KBM-7 (cell line): ENCODE measurements at places on chromosomes 11 and 22.

GRCh38 chr11:97738751-97739150 is 1282.0 kb upstream of the CNTN5 start:
- DNase-seq = no peak

- no peak for DNase-seq
These were observed 5.5 kb downstream of the TCIRG1 start for GRCh38 chr11:68044145-68044813.

GRCh38 chr22:43243324-43243723 is 56.4 kb upstream of the TTLL12 start:
- DNase-seq = no peak

GRCh38 chr22:23067023-23067650 is 3.2 kb upstream of the GNAZ start:
- no peak for DNase-seq

DNA sequence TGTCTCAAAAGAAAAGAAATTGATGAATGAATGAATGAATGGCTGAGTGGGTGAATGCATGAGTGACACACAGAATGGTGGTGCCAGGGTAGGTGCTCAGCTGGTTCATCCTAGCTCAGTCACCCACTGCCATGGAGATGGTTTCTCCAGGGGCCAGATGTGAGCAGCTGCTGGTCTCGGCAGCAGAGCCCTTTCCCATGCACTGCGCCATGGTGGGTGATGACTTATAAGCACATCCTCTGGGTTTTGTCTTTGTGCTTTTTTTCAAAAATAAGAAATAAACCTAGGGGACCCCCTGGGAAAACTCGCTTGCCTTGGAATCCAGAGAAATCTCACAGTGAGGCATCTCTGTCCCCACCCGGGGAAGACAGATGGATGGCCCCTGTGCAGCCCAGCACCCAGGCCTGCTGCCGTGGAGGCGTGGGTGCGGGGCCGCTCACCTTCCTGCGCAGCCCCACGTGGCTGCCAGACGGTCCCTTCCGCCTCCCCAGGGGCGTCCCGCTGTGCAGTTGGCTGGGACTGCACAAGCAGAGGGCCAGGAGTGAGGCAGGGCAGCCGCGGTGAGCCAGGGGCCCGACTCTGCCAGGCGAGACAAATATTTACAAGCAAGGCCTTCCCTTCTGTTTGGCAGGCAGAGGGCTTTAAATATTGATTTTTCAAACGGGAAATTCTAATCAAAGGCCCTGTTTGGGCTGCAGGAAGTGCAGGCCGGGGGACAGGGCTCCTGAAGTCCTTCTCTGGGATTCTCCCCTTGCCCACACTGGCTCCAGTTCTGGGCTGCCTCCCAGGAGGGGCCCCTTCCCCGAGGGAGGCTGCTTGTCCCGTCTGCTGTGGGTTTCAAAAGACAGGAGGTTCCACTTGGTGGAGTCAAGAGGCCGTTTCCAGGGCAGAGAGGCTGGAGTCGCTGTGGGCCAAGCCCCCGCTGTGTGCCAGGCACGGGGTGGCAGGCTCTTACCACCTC is 24.3 kb downstream of the MPPED1 start:
- no peak for DNase-seq

DNA sequence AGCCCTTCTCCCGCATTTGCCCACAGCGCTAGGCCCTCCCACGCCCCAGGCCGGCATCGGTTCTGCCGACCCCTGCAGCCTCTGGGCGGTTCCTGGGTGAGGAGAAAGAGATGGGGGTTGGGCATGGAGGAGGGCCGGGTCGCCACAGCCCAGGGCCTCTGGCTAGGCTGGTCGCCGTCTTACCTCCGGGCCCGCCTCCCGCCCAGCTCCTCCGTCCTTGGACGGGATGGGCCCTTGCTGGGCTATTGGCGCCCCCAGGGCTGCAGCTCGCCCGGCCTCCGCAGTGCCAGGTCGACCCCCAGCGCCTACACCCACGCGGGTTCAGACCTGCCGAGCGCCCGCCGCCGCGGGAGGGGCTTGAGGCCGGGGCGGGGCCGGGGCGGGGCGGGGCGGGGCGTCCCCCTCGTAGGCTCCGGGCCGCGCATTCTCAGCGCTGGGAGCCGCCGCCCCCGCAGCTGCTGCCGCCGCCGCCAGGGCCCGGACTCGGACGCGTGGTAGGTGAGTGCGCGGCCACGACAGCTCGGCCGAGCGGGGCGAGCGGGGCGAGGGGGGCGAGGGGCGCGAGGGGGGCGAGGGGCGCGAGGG is at the start of gene CD151:
TSS of gene CD151 (plus strand) at position 424 of the 585 bp plus-strand sequence. CDS start 3,118 bp downstream, outside the sequence.
- peak; percentile 59 for DNase-seq

DNA sequence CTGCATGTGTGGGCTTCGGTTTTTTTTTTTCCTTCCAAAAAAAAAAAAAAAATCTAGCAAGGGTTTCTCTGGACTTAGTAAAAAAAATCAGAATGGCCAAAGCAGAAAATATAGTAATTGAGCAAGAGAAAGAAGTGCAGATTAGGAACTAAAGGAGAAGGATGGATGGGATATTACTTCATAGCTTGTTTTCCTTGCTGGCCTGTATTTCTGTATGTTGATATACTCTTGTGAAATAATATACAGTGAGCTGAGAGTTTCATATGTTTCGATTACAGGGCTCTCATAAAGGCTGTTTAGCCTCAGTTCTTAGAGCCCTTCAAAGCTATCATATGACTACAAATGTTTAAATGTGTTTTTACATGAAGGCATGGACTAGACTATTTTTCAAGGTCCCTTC is 34.3 kb upstream of the NFRKB start:
- DNase-seq = no peak

- DNase-seq = no peak
These were observed 1054.0 kb downstream of the NTM start for GRCh38 chr11:132424433-132424832.
